ENCODE measurements at places on chromosomes 6 and 20.
A peak's percentile ranks its signal among the peaks of the same experiment; 100 is the strongest.

DNA sequence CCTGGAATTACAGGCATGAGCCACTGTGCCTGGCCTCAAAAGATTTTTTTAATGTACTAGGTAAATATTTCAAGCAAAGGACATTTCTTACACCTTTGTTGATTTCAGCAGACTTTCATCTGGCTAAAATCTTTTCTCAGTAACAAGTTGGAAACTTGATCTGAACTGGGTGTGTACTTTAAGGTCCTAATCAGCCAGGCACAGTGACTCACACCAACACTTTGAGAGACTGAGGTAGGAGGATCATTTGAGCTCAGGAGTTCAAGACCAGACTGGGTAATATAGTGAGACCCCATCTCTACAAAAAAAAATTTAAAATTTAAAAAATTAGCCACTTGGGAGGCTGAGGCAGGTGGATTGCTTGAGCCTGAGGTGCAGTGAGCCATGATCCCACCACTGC lies 7.0 kb upstream of the RALGAPA2 start:
- no peak for DNase-seq

- DNase-seq, result no peak
Measured at GRCh38 chr6:130183271-130184222, 39.2 kb downstream of the SAMD3 start.

- DNase-seq, result no peak
Measured at GRCh38 chr6:107560657-107561056, 70.7 kb downstream of the SOBP start.

DNA sequence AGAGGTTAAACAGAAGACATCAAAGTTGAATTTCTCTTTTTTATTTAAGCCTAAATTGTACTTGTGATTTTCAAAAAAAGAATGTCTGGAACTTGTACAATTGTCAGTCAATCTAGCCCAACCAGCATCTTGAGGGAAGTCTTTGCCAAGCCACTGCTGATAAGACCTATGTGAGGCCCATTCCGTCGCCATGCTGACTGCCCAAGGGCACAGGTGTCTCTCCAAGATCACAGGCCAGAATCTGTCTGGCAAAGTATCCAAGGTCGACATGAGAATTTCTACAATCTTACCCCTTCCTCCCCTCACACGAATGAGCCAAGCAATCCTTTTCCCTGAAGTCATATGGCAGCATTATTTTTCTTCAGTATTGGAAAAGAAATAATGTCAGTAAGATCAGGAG lies 614.5 kb downstream of the CBLN4 start:
- DNase-seq, result no peak

DNA sequence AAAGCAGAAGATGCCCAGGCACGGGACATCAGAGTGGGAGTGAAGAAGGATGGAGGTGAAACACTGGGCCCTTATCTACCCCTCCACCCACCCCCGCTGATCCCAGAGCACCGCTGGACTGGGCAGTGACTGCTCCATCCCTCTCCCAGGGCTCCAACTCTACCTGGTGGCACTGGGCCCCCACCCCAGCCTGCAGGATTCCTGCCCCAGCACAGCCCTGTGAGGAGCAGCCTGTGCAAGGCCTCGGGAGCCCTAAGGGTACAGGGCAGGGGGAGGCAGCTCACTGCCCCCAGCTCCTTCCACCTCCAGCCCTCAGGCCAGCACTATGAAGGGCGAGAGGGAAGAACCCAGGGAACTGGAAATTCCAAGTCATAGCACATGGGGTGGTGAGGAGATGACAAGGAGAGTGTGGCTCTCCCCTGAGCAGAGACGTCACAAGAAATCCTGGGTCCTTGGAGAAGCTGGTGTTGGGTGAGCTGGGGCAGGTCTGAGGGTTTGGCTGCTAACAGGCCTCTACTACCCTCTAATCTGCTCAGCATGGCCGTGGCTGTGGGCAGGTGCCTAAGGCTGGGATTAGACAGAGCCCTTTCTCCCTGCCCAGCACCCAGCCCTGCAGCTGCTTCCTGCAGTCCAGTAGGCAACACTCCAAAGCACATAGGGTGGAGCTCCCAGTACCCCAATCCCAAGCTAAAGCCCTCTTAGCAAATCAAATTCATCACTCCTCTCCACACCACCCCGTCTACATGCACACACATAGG lies 3.5 kb downstream of the CST3 start:
- no peak for DNase-seq

GRCh38 chr6:93177438-93177837 lies 241.9 kb downstream of the EPHA7 start:
- no peak for DNase-seq

- DNase-seq, result no peak
Measured at GRCh38 chr6:43129434-43130194, 41.5 kb upstream of the SRF start.

DNA sequence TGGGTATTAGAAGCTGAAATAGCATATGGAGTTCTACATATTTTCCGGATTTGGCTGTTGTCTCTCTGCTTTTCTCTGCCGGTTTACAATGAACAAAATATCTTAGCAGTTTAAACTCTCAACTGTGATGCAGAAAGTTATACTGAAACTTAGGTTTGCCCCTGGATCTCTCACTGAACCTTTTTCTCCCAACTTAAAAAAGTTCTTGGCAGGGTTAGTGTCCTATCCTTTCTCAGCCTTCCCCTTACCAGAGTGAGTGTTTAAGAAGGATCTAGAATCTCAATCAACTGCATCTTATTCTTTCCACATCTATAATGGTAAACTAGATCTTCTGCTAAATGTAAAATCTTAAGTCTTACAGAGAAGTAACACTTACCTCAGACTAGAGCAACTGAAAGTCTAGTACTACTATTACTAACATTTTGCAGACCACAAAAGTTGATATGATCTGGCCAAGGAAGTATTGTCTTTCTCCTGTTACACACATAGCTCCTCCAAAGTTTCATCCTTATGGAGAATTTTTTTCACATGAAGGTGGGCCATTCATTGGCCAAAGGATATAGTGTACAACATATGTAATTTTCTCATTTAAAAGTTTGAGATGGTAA lies 392.3 kb upstream of the RUNX2 start:
- DNase-seq, result no peak

GRCh38 chr6:138001750-138002349 lies 105.4 kb downstream of the PERP start:
- DNase-seq, result peak; percentile 37

GRCh38 chr20:40562031-40562430 lies 127.0 kb downstream of the MAFB start:
- DNase-seq, result no peak

DNA sequence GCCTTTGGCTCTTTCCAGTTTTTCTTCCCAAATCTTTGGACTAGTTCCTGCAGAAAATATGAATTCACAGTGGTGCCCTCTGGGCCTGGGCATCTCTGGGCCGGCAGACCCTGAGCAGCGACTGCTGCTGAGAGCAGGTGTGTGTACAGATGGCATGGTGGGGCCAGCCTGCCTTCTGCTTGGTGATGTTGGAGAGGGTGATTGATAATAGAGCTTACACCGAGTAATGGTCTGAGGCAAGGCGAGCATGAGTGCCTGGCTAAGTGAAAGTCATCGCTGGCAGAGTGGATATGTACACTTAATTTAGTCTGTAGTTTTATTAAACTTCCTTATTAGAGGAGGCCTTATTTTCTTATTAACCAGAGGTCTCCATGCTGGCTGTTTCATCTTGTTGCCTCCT lies 156.9 kb downstream of the CDKAL1 start:
- no peak for DNase-seq

DNA sequence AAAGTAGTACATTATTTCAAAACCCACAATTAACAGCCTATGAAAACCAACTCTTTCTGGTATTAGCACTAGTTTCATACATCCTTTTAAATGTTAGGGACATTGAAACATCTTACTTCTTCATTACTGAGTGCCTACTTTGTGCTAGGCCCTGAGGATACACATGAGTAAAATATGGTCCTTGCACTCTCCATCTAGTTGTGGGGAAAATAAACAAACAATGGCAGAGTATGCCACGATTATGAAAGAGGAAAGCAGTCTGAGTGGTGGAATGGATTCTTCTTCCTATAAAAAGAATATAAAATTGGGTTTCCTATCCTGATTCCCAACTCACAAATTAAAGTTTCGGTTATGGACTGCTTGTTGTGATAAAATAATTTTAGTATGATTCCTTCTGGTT lies 84.9 kb downstream of the ATXN1 start:
- no peak for DNase-seq

DNA sequence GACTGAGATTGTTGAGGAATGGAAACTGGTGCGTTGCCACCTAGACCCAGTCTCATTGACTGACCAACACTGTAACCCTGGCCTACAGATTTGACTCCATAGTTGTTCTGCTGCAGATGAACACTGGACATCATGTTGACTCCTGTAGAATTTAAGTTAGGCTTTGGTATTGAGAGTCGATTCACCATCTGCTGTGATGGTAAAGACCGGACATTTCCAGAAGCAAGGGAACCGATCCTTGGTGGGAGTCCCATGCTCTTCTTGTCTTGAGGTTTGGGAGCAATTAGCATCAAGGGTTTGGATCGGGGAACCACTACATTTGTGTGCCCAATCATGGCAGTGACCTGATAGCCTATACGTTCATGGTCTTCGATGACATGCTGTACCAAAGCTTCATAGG lies 37.6 kb downstream of the ADNP start:
- DNase-seq, result no peak

- DNase-seq, result no peak
Measured at GRCh38 chr20:10671919-10672623, 1.7 kb downstream of the JAG1 start.

DNA sequence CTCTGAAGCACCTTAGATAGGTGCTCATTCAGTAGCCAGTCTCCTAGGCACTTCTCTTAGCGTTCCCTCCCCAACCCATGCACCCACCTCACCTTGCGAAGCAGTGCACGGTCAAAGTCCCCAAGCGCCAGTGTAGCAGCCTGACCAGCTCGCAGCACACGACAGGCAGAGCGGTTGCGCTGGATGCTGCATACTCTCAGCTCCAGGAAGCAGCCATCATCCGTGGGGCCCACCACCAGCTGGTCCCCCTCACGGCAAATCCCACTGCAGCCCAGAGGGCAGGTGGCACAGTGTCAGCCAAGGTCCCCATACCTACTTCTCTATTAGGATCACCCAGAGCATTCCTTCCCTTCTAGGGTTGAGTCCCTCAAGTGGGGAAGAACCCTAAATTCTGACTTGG lies 6.5 kb downstream of the GTPBP2 start:
- DNase-seq, result no peak

DNA sequence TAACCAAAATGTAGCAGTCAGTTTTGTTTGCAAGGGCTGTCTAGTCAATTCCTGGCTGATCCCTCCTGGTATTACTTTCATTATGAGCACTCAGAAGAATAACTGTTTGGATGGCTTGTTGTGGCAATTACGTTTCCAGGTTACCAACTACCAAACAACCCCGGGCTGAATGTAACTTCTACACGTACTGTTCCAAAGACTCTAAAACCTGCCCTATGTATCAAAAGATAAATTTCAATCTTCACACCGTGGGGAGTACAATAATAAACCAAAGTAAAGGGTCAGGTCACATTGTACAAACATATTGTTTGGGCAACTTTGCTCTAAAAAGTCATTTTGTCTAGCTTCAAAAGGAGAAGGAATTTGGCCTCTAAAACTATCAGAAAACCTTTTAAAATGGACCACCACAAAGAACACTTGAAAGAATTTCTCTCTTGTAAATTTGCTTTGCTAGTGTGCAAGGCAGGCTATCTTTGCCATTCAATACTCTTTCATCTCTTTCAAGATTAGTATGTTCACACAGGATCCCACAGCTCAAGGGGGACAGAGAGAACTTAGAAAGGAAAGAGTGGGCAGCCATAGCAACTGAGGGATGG lies 27.6 kb downstream of the DCDC2 start:
- no peak for DNase-seq

GRCh38 chr6:88167352-88167937 lies 1.3 kb upstream of the CNR1 start:
- no peak for DNase-seq

DNA sequence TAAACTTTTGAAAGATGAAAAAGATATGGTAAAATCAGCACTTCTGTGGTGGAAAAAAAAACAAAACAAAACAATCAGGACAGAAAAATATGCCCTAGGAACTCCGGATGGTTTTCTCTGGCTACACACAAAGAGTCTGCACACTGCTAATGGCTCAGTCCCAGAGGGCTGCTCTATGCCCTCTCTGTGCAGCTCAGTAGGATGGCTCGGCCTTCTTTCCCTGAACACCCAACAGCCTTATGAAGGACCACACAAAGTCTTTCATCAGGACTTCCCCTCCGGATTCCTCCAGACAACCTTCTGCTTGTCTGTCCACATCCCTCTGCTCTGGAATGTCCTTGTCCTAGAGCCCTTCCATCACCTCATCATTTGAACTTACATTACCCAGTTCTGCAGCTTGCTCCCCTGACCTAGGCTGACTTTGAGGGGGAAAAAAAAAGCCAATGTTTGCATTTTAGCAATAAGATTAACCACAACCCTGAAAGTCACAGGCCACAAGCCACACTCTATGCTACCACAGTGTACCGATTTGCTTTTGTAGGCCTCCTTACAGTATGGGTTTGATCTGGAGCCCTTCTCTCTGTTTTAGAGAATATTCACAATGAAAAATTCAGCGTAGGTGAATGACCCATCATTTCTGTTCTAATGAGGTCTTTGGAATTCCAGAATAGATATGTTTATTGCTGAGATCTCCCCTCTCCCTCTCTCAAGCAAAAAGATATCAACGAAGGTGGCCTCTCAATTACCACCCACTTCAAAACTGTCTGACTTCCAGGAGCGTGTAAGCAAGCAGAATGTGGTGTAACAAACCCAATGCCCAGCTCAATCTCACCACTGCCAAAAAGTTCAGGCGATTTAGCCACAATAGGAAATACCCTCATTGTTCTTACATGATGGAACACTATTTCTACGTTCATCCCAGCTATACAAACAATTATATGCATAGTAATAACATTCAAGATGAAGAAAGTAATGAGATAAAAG lies 164.0 kb downstream of the GMDS start:
- no peak for DNase-seq

DNA sequence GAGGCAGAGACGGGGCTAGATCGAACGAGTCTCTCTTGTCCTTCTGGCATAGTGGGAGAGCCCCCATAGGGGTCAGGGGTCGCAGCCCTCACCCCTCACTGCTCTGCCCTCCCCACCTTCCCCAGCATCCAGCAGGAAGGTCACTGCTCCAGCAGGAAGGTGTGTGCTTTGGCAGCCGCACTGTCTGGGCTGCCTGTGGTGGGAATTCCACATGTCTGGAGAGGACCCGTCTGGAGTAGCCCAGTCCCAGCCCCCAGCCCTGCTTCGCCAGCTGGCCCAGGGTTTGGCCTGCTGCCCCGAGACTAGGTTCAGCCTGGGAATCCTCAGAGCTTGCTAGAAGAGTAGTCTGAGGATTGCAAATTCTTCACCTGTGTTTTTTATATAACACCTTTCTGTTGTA lies 2.5 kb upstream of the R3HDML start:
- no peak for DNase-seq

All from neuronal stem cell (in vitro differentiated cells).